Stimulated activated CD8-positive, alpha-beta memory T cell treated with anti-CD3 and anti-CD28 coated beads, Interleukin-15, amount 100 ng/mL, for 48 hours (primary cell): ENCODE measurements at places on chromosomes 1 and 21.

DNA sequence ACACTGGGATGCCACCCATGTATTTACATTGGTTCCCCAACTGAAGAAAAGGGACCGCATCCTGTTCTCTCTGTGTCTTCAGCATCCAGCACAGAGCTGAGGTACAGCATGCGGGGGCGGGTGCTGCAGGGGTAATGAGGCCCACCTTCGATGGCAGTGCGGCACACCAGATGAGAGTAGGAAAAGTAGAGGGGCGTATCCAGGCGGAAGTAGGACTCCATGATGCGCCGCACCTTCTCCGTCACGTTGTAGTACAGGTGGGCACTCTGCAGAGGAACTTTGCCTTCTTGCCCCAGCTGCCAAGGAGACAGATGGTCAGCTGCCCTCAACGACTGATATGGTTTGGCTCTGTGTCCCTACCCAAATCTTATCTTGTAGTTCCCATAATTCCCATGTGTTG is 10.0 kb upstream of the CLDN19 start:
- DNase-seq, result no peak

GRCh38 chr1:2351723-2352122 is 39.6 kb downstream of the MORN1 start:
- DNase-seq, result no peak

DNA sequence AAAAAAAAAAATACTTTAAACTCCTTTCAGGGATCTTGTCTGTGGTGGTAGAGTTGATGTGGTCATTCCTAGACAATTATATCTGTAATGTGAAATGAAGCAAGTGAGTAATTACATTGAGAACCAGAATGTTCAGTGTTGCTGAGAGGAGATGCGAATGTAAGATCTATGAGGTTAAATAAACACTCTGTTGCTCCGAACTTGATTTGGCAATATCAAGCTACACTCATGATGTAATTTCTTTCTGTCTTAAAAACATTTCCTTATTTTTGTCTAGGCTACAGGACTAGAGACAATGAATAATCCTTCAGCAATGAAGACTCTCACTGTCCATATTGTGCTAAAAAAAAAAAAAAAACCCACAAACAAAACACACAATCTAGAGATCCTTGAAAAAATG is 63.1 kb upstream of the IGSF5 start:
- DNase-seq, result no peak

DNA sequence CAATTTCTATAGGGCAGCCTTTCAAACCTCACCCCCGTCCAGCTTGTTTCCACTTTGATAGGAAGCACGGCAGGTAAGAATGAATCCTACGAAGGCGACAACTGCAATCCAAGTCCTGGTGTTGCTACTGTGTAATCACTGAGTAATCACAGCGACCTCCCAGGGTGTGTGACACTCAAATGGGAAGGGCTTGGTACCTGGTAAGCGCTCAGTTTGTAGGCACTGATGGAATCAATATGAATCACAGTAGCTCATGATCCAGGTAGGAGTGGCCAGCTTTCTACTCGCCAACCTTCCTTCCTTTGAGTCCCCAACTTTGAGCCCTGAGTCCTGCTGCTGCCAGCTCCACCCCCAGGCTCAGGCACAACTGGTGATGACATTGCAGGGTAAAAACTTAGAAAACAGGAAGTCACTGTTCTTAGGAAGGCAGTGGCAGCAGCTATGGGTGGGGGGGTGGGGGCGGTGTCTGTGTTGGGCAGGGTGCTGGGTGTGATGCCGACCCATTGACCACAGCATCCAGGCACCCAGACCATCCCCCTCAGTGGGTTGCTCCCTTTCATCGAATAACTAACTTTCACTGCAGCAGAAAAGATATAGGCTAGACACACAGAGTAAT is 70.7 kb downstream of the CD247 start:
- peak; percentile 62 for DNase-seq

DNA sequence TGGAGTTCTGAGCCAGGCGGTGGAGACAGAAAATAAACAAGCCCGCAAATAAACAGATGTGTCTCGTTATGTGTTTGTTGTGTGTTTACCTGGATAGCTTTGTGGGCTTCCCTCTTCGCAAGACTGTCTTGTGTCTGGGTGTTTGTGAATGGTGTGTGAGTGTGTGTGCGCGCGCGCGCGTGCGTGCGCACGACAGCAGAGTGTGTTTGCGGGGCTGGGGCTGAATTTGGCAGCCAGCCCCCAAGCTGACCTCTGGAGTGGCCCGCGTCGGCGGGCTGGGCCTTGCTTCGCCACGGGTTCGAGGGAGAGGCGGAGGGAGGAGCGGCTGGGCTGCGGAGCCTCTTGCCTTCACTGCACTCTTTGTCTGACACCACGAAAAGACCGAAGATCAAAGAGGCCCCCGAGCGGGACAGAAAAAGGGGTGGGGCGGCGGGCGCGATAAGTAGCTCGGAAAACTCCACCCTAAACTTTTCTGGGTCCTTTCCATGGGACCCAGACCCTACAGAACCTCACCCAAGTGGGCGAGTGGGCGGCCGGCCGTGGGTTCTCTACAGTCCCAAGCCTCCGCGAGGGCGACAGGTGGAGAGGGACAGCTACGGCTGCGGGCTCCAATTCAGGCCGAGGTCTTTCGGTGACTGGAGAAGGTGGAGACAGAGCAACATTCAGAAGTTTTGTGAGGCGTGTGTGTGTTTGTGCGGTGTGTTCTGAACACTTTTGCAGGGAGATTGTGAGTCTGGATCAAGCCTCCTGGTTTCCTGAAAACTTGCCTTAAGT is 14.5 kb downstream of the PAX7 start:
- DNase-seq, result no peak

GRCh38 chr1:104746994-104747393 is 997.3 kb downstream of the AMY1C start:
- DNase-seq, result no peak

DNA sequence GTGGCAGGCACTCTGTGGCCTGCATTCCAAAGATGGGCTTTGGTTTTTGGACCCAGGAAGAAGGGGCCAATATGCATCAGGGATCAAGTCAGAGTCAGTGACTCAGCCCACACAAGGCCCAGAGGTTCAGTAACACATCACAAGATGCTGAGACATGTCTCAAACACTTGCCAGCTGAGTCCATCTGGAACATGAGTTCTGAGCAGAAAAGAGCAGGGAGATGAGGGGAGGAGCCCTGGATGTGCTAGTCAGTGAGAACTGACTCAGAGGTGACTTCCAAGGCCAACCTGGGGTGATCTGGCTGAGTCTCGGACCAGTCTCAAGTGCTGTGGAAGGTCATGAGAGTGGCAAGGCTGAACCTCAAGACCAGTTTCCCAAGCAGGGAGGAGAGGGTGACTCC is 150.1 kb downstream of the CDC7 start:
- DNase-seq, result no peak

DNA sequence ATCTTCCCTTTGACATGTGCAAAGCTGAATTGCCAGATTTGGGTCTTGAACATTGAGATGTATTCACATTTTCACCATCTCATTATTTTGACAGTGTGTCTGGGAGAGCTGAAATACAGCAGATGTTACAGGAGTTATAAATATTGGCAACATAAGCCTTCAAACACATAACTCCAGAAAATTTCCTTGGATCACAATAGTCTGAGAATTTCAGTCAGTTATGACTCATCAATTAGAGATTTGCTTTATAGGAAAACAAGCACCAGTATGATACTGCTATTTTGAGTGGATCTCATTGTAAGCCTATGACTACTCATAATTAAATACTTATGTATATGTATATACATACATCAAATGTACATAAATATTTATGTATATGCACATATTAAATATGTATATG is 1171.8 kb downstream of the AMY1C start:
- no peak for DNase-seq

DNA sequence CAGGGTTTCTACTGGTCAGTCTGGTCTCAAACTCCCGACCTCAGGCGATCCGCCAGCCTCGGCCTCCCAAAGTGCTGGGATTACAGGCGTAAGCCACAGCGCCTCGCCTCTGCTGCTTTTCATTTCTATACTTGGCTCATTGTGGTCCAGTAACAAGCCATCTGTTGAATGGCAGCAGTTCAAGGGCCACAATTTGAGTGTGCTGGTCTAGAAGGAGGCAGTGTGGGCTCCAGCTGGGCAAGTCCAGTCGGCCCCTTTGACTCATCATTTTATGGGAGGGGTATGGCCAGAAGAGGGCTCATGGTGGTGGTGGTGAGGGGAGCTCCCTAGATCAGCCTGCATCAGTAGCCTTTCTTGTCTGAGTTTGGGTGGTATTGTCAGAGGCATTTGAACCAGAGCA is 33.2 kb downstream of the ATP8B2 start:
- DNase-seq, result no peak

- no peak for DNase-seq
These were observed 690 bp downstream of the B3GALNT2 start for GRCh38 chr1:235503403-235504121.

- no peak for DNase-seq
These were observed 18.5 kb downstream of the SELL start for GRCh38 chr1:169692756-169693460.

DNA sequence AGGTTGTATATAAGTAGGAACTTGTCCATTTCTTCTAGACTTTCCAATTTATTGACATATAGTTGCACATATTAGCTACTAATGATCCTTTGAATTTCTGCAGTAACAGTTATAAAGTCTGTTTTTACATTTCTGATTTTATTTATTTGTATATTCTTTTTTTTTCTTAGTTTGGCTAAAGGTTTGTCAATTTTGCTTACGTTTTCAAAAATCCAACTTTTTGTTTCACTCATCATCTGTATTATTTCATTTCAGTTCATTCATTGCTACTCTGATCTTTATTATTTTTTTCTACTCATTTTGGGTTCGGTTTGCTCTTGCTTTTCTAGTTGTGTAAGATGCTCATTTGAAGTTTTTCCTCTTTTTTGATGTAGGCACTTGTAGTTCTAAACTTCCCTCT is 97.9 kb downstream of the RPS6KC1 start:
- no peak for DNase-seq

DNA sequence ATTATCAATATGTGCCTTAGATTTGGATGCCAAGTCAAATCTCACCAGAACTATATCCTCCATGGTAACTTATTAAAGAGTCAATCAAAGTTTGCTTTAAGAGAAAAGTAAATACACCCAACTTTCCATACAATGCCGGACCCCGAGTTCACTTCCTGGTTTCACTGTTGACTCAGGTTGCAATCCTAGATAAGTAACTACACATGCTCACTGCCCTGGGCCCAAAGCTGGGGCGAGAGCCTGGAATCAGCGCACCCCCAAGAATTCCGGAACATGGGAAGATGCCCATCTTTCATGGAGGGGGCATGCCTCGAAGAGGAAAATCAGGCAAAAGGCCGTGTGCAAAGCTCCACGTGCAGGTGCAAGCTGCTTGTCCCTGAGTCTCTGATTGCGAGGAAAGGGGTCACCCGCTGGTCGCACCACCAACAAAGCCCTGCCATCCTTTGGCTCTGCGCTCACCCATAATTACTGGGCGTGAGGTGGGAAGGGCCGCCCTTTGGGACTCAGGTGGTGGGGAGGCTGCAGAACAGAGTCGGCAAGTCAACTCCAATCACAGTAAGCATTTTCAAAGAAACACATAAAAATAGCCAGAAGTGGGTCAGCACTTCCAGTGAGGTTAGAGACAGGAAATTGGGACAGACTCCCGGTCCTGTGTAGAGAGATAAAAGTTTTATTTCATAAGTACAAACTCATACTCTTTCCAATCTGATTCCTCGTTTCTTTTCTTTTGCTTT is 167.7 kb downstream of the TOMM20 start:
- no peak for DNase-seq

GRCh38 chr1:244280859-244281258 is 170.8 kb downstream of the ADSS2 start:
- DNase-seq, result no peak

GRCh38 chr1:200979574-200980451 is 43.7 kb downstream of the KIF21B start:
- peak; percentile 48 for DNase-seq

- no peak for DNase-seq
These were observed 40.7 kb downstream of the XPR1 start for GRCh38 chr1:180672505-180672904.

- DNase-seq, result no peak
These were observed 8.5 kb downstream of the CRP start for GRCh38 chr1:159705904-159706256.

GRCh38 chr1:224632381-224632871 is 16.3 kb downstream of the CNIH3 start:
- DNase-seq, result no peak

DNA sequence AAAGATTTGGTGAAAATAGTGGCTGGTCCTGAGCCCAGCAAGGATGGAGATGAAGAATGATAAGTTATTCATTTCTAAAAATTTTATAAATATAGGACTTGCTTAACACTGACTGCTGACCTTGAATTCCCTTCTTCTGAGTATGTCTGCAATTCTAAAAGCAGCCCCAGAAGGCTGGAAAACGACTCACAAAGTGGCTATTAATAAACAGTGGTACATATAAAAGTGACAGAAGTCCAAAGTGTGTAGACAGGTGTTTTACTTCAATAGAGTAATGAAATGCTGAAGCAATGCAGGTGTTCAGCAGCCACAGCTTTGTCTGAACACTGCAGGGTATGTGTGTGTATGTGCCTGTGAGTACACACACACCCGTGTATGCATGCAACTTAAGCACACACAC is 219.0 kb upstream of the NRIP1 start:
- no peak for DNase-seq

- no peak for DNase-seq
These were observed 337.0 kb upstream of the NCAM2 start for GRCh38 chr21:20661246-20661645.

DNA sequence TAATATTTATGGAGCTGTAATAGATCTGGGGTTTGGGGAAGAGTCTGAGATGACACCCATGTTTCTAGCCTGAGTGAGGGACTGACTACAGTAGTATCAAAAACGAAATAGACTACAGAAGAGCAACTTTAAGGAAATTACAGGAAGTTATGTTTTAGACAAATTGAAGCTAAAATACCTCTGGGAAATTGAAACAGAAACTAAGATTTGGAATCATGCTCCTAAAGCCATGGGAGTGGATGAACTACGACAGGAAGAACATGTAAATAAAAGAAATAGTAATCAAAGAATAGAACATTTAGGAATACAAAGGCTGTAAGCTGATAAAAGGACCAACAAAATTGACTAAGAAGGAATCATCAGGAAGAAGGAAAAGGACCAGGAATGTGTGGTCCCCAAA is 68.9 kb downstream of the KIAA0319L start:
- no peak for DNase-seq

DNA sequence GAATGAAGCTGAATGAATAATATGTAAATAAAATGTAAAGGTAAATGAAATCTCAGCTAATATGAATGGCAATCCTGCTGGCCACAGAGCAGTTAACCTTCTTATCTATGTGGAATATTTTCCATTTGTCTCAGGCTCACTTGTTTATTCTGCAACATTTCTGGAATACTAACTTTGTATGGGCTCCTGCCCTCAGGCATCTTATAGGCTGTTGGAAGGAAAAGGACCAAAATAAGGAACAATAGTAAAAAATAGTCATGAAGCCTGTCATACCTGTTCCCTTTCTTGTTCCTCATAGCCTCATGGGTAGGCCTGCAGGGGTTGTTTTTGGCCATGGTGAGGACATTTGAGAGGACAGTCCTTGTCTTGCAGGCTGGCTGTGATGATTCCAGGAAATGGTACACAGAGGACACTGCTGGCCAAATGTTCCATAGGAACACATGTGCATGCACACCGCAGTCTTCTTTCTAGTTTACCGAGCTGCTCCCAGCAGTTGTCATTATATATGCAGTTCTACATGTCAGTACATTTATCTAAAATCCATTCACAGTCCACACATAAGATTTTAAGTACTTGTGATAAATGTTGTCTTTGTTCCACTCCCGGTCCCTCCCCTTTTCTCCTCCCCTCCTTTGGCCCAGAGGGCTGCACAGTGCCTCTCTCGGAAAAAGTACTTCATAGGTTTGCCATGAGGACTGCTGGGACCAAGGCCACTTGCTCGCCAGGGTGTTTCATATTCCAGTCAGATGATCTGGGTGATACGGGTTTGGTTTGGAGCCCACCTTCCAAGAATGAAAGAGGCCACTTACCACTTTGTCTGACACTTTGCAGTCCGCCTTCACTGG is 15.2 kb upstream of the KCNQ4 start:
- DNase-seq, result no peak
